ENCODE measurements at places on chromosomes 6 and 20.

DNA sequence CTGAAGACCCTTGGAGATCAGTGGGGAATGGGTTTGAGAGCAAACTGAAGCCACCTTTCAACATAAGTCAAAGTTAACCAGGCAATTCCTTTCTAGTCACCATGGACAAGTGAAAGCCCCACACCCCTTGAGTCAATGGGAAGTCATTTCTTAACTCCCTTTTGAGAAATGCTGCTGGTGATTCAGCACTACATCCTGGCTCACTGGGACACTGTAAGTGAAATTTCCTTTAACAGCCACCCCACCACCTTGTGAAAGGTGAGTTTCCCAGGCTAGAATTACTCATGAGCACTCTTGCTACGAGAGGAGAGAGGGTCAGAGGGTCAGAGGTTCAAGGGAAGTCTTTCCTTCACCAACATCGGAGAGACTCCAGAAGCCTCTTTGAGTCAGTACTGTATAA lies 93.3 kb upstream of the MARCKS start:
- DNase-seq, result peak; percentile 64

GRCh38 chr6:83252719-83253118 lies 59.6 kb downstream of the RWDD2A start:
- peak; percentile 25 for DNase-seq

DNA sequence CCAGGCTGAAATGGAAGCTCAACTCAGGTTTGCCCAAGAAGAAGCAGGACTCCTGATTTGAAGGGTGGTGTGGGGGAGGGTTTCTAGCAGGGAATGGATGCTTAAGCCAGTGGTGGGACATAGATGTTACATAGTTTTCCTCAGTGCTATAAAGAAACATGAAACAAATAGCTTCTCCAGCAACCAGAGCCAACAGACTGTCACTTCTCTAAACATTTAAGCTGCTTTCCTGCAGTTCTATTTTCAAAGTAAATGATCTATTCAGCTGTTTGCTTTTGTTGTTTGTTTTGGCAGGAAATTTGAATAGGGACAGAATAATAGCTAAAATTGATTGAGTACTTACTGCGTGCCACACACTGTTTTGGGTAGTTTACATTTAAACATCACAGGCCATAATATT lies 169.0 kb downstream of the UST start:
- no peak for DNase-seq

- DNase-seq, result peak; percentile 4
Observed at GRCh38 chr6:72579865-72580264, 42.0 kb upstream of the KCNQ5 start.

- DNase-seq, result peak; percentile 22
Observed at GRCh38 chr6:29589423-29590048, 4.6 kb downstream of the OR2H2 start.

GRCh38 chr6:56875523-56875922 lies 79.4 kb upstream of the BEND6 start:
- no peak for DNase-seq

Data from HS-5 (cell line).